ENCODE measurements at places on chromosomes 16 and 17.

- DNase-seq: no peak
Measured at GRCh38 chr16:63981639-63982038, 1140.2 kb downstream of the CDH11 start.

GRCh38 chr17:46061435-46061834 lies 62.4 kb downstream of the STH start:
- peak; percentile 26 for DNase-seq

DNA sequence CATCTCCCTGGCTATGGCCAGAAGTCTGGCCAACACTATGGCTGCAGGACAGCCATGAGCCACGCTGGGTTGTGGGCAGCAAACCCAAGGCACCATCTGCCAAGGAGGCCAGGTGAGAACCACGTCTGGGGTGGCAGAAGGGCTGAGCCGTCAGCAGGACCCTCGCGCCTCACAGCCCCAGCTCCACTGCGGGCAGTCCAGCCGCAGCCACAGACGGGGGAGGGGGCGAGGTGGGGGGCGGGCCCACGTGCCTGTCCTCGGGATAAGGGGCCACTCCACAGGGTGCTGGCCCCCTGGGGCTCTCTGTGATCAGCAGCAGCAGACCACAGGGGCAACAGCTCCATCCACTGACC lies 6.5 kb upstream of the BAIAP2 start:
- no peak for DNase-seq

DNA sequence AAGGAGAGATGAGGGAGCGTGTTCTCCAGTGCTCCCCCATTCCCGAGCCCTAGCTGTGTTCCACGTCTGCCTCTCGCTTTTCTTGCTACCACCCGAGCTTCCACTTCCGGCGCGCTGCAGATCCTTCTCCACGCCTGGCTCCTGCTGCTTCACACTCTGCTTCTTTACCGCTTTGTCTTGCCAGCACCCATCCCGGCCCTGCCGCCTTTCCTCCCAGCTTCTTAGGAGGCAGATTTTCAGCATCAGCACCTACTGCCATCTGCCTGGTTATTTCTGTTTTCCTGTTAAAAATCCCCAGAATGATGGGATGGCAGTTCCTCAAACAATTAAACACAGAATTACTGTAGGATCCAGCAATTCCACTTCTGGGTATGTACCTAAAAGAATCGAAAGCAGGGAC lies 64.7 kb downstream of the ELAC2 start:
- no peak for DNase-seq

GRCh38 chr17:78793415-78793814 lies 11.3 kb upstream of the CYTH1 start:
- no peak for DNase-seq

DNA sequence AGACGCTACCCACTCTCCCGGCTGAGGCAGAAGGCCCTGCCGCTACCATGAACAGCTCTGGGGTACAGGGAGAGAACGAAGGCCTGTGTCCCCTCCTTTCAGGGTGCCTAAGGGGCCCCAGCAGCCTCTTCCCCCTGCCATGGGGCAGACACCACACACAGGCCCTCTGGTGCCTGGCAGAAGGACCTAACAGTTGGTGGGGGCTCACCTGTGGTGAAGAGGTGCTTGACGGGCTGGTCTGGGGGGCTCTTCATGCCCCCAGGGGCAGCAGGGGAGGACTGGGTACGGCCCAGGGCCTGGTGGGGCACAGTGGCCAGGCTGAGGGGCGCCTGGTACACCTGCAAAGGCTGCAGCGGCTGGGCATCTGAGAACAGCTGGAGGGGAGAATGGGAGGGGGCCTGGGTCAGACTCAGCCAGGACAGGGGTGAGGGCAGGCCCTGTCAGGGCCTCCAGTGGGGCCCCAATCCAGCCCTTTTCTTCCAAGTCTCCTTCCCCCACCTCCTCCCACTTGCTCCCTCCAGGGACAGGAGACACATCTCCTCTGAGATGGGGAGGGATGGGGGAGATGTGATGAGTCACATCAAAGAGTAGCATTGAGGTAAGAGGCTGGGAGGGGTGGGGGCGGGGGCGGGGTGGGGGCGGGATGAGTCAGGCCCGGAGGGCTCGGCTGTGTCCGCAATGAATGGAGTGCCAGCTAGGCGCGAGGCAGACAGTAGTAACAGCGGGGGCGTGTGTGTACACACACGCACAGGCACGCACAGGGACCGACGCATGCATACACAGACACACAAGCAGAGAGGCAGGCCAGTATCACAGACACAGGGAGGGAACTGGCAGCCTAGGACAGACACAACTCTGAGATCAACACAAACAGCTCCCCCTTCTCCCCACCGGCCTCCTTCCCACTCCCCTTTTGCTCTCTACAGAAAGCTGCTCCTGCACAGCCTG lies 16.1 kb downstream of the G6PC3 start:
- no peak for DNase-seq

- no peak for DNase-seq
Measured at GRCh38 chr17:74592087-74592990, at the start of gene CD300LD. TSS of gene CD300LD (minus strand) at chr17:74592283. CDS start at chr17:74592202, 81 bp downstream.

DNA sequence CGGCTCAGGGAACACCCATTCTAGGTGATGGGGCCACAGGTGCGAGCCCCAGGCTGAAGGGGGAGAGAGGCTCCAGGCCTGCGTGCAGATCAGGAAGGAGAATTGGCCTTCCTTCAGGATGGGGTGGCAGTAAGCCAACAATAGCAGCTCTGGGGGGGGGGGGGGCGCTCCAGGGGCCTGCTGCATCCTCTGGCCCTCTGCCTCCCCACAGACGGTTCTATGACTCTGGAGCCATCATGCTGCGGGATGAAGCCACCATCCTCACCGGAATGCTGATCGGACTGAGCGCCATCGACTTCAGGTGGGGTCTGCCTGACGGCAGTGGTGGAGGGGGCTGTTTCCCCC lies 6.1 kb downstream of the RUNDC3A start:
- no peak for DNase-seq

GRCh38 chr17:38783227-38783626 lies 16.1 kb downstream of the PIP4K2B start:
- DNase-seq: no peak

DNA sequence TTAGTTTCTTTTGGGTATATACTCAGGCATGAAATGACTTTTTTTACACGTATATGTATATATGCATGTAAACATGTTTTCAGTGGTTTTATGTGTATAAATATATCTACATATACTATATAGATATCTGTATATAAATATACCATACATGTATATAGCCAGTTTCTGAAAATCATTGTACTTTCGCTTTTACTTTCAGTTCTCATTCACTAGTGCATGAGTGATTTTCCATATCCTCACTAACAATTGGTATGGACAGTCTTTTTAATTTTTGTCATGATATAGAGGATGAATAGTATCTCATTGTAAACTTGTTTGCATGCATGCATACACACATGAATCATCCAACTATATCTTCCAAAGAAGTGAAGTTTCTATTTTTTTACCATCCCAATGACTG lies 877.1 kb upstream of the CDH8 start:
- DNase-seq: no peak

DNA sequence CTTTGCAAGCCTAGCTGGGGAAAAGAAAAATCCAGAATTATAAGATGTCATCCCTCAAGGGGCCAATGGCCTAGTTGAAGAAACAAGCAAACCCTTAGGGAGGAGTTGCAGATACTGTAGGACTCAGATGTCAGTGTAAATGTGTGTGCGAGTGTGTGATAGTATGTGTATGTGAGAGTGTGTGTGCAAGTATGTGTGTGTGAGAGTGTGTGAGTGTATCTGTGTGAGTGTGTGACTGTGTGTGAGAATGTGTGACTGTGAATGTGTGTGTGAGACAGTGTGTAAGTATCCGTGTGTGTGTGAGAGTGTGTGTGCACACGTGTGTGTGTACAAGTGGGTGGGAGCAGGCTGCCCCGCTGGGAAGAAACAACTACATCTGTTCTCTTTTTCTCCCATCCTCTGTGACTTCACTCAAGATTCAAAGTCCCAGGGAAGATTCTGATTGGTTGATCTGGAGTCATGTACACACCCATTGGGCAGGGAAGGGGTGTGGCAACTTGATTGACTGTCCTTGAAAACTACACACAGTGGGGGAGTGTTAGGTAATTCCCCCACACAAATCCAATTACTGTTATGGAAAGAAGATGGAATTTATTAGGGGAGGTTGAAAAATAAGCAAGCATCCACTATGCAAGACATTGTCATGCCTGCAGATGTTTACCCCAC lies 40.7 kb downstream of the IRX3 start:
- no peak for DNase-seq

GRCh38 chr17:8255499-8255898 lies 6.4 kb downstream of the PFAS start:
- no peak for DNase-seq

GRCh38 chr16:80463326-80463725 lies 77.5 kb upstream of the DYNLRB2 start:
- DNase-seq: no peak

DNA sequence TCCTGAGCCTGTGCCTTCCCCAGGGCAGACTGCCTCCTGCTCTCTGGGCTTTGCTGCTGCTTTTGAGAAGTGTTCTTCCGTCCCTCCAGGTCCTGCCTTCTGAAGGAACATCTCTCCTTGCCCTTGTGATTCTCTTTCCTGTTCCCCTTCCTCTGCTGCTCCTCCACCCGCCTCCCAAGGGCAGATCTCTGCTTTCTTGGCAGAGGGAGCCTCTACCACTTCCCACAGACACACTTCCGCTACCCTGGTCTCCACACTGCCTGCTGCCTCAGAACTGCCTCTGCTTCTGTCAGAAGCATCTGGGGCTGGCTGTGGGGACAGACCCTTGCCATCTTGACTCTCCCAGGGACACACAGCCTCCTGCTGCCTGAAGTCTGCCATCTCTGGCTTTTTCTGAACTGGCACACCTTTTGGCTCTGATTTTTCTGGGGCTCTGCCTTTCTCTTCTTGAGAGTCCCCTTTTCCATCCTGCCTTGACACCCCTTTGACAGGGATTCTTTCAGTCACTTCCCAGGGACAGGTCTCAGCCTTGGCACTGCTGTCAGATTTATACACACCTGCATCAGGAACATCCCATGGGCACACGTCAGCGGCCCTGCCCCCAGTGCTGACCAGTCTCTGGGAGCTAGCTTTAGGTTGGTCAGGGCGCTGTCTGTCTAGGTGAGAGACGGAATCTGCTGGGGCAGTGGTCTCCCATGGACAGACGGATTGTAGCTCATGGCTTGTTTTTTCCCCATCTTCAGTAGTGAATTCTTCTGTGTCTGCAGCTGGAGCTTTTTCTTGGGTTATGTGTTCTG lies 16.6 kb downstream of the GPR179 start:
- no peak for DNase-seq

- no peak for DNase-seq
Measured at GRCh38 chr16:11768849-11769248, 26.2 kb upstream of the TXNDC11 start.

GRCh38 chr16:12429756-12430155 lies 373.9 kb downstream of the CPPED1 start:
- DNase-seq: no peak

DNA sequence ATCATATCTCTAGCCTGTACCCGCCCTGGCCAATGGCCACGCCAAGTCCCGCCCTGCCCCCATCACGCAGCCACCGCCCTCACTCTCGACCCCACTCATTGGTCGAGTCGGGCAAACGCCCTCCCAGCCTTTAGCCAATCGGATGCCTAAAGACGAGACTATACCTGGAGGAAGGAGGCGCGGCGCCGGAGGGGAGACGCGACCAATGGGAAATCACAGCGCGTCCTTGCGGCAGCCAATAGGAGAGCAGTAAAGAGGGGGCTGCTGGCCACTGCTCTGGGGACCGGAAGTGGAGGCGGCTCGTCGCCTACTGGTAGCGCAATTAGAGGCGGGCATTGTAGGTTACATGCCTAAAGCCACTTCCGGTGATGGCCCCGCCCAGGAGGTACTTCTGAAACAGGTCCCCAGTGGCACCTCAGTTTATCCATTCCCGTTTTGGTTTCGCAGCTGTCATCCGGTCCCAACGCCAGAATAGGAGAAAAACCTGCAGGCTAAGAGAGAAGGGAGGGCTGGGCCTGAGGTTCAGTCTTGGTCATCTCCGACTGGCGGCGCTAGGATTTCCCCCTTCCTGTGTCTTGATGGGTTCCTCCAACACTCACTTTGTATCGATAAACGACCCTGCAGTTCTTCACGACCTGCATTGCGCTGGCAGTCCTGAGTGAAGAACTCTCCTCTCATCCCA lies 3.6 kb upstream of the MTMR4 start:
- DNase-seq: peak; percentile 98

- DNase-seq: no peak
Measured at GRCh38 chr17:37844158-37844976, 79.8 kb upstream of the TBC1D3K start.

DNA sequence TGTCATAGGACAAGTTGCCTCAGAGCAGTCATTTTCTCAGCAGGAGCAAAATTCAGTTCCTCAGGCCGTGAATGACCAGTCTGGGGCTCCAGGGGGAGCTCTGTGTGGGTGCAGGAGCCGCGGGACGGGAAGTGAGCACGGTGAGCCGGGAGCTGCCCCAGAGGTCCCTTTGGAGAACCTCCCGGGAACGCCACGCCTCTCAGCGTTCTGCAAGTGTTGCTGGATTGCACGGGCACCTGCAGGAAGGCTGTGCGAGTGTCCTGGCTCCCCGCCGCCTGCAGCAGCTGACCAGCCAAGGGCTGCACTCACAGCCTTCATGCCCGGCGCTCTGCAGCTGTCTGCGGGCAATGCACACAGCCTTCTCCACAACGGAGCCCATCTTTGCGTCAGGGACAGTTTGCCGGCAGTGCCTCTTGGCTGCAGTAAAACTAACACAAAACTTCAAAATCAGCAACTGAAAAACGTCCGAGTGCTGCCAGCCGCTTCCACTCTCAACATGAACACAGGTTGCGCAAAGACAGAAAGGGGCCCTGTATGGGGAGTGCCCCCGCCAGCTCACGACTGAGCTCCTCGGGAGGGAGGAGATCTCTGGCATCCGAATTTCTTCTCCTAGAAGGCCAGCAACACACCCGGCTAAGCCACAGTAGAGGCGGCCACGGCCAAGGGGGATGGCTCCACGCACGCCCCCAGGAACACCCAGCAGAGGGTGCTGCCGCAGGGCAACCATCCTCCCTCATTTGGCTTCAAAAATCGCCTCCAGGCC lies 16.0 kb downstream of the NDUFAF8 start:
- DNase-seq: peak; percentile 50

GRCh38 chr16:50137268-50137667 lies 15.8 kb upstream of the TENT4B start:
- no peak for DNase-seq

- no peak for DNase-seq
Measured at GRCh38 chr17:76019833-76020467, 7.2 kb downstream of the EVPL start.

DNA sequence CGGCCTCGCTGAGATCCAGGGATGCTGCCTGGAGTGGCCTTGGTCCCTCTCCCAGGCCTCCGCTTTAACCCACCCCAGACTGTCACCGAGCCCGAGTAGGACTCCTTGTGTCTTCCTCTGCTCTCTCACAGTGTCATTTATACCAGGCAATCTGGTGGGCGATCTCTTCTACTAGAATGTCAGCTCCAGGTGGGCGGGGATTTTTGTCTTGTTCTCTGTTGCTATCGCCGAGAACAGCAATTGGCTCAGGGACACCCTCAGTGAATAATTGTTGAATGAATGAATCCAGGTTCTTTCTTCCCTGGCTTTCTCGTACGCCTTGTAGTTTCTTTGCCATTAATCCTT lies 591 bp downstream of the DHX38 start:
- no peak for DNase-seq
